Lung (tissue), 17 donors: ENCODE measurements at places on chromosomes 11 and 22.

DNA sequence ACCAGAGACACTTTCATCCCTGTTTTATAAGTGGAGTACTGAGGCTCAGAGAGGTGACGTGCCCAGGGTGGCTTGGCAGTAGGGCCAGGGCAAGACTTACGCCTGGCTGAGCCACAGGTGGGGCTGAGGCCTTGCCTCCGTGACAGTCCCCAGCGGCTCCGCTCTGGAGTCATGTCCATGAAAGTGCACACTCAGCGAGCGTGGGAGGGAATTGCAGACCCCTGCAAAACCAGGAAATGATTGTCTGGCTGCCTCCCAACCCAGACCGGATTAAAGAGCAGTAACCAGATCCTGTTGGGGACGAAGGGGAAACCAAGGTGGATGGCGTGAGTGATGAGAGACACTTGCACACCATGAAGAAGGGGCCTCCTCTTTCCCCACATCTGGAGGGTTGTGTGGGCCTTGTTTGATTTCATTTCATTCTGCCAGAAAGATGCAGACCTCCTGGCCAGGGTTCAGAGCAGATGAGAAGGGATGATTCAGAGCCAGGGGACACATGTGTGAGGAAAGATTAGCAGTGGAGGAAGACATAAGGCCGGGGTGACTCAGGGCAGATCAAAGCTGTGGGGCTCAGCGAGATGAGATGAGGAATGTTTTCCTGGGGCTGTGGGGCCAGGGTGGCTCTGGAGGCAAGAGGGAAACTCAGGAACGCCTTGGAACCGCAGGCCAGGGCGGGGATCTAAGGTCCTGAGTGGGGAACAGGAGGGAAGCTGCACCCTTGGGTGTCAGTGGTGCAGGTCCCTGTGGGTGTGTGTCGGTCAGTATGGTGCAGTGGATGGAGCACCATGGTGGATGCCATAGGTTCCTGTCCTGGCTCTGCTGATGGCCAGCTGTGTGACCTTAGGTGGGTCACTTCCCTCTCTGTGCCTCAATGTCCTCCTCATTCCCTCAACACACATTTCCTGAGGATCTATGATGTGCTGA is 29.9 kb upstream of the LRRC32 start:
- DNase-seq = peak; percentile 62

DNA sequence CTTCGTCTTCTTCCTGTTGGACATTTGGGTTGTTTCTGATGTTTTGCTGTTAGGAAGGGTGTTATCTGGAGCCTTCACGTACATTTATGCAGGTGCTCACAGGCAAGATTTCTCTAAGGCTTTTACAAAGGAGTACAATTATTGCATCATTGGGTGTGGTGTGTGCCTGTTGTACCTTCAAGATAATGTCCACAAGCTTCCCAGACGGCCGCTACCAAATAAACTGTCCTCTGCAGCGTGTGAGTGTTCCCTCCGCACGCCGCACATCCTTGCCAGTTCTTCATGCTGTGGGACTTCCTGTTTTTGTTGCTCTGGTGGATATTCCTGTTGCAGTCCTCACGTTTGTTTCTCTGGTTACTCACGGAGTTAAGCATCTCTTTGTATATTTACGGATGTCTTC is 133.3 kb downstream of the TBC1D22A start:
- DNase-seq = no peak

- no peak for DNase-seq
Measured at GRCh38 chr11:6269994-6270393, 10.4 kb downstream of the CCKBR start.

- no peak for DNase-seq
Measured at GRCh38 chr11:89347071-89347470, 144.1 kb downstream of the NOX4 start.

- DNase-seq = peak; percentile 23
Measured at GRCh38 chr11:112540261-112540660, 279.6 kb upstream of the PLET1 start.

GRCh38 chr22:23279781-23280180 is 99.5 kb downstream of the BCR start:
- no peak for DNase-seq

GRCh38 chr22:19085233-19085718 is 36.9 kb downstream of the DGCR2 start:
- DNase-seq = peak; percentile 66
